ENCODE measurements at places on chromosomes 5 and 9. TPM values are rescaled to one million over a fixed set of nuclear protein-coding genes. Genes with fewer than 3 reads are reported as not detected.

The FBP1 gene
- 51.3 TPM for polyA plus RNA-seq

The HTR4 gene
- polyA plus RNA-seq: 0.08 TPM

The RRAGA gene
- polyA plus RNA-seq: 107 TPM

The LRRC19 gene
- 13.4 TPM for polyA plus RNA-seq

GRCh38 chr5:147892696-147893296, 13.5 kb downstream of the C5orf46 start:
- no peak for DNase-seq

DNA sequence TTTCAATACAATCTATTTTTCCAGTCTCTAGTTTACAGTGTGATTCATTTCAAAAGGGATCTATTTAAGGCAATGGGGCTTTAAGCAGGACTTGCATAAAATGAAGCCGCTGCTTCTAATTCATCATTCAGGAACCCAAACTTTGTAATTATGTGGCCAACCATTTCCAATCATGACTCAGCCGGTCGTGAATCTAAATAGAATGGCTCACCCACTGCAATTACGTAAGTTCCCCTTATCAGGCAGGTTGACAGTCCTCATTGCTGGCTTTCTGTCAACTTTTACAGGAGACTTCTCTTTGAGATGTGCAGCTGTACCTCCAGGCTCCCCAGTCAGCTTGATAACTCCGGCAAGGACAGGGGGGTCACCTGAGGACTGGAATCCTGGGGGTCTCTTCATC, 152.8 kb upstream of the DAP start:
- DNase-seq: no peak

DNA sequence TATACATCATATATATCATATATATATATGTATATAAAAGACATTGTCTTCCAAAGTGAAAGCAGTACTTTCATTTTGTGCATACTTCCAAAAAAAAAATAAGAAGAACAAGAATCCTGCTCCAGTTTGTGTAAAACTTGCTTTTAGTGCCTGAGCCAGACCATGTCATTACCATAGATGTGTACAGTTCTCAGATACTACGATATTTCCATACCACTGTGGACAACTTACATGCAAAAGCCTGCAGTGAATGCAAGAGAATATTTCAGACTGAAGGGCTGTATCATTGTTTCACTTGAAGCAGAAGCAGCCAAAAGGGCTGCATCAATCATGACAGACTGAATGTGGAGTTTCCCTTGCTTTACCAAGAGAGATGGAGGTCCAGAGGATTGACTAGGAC, 72.6 kb upstream of the CYLC2 start:
- no peak for DNase-seq

DNA sequence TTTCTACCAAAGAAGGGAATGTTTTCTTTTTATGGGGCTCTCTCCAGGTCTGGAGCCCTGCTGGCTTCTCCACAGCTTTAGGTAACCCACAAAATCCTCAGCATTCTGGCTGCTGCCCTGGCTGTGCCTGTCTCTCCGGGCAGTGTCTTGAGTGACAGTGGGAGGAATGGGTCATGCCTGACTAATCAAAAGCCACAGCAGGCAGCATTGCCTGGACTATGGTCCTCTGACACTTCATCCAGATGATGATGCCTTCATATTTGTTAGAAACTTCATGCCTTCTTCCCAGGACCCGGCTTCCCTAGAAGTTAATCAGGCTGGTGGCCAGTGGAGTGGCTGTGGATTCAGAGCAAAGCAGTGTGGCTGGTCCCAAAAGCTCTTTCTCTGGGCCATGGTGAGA, 32.2 kb upstream of the TGFBI start:
- DNase-seq: no peak

GRCh38 chr9:120412425-120412951, 167.5 kb downstream of the CDK5RAP2 start:
- DNase-seq: peak; percentile 21

- DNase-seq: no peak
These were observed 109.6 kb downstream of the FGF1 start for GRCh38 chr5:142576303-142576702.
